ENCODE measurements at places on chromosomes 4 and X.

- no peak for DNase-seq
These were observed 19.6 kb downstream of the PRDM5 start for GRCh38 chr4:120902925-120903324.

GRCh38 chr4:52665592-52665991, 6.5 kb upstream of the USP46 start:
- DNase-seq: no peak

GRCh38 chr4:86403575-86403974, 43.7 kb upstream of the MAPK10 start:
- DNase-seq: no peak

DNA sequence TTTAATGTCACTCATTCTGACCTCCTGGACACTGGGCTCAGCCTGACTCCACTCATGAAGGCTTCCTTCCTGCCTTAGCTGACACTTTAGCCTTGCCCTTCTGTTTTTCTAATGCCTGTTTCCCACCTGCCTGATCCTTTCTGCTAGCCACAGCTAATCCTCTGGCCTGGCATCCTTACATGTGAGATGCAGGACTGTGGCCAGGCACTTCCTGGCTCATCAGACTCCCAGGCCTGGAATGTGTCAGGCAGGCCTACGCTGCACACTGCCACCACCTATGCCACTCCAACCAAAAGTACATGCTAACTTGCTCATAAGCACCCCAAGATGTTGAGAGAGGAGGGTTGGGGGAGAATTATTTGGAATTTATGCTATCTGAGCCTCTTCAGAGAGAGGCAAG, 138.8 kb upstream of the NALF2 start:
- DNase-seq: no peak

GRCh38 chr4:157854819-157855218, 318.0 kb downstream of the GASK1B start:
- no peak for DNase-seq

- DNase-seq: no peak
These were observed 59.0 kb downstream of the GK start for GRCh38 chrX:30712214-30712613.

Data from fibroblast of skin of right biceps (primary cell).